ENCODE measurements at places on chromosomes 11 and 22.

DNA sequence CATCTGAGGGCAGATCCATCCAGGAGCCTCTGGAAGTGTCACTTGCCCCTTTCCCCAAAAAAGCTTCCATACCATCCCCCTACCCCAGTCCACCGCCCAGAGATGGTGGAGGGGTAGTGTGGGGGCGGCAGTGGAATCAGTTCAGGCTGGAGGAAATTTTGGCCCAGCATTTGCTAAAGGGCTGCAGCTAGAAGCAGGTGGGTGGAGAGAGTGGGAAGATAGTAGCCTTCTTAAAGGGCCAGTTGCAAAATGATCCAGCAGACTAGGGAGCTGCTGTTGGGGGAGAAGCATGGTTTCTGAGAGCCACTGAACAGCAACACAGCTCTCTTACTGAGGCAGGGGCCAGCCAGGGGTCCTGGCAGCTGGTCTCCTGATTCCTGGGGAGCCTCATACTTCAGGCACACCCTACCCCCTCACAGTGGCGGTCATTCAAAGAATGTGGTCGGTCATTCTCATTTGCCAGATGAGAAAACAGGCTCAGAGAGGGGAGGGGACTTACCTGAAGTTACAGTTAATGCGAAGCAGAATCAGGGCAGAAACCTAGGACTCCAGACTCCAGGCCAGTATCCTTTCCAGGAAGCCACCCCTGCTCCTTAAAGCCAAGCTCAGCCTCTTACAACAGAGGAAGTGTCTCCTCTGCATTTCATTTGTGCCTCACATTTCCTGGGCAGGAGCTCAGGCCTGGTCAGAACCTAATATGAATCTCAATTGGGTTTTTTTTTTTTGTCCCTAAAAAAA, 5.4 kb downstream of the SEC14L2 start:
- DNase-seq = no peak

DNA sequence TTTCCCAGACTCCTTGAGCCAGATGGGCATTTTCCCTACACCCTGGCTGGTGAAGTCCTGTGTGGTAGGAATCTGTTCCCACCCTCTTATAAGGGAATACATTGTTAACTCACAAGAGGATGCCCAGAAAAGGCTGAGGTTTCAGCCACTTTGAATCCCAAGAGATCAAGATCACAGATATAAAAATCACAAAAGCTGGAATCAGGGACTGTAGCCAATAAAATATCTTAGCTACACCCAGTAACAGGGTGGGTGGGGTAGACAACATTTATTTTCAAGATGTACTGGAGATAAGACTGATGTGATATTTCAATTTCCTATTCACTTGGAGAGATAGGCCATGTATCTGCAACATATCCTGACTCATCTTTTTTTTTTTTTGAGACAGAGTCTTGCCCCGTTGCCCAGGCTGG, 50.3 kb downstream of the COPB1 start:
- no peak for DNase-seq

DNA sequence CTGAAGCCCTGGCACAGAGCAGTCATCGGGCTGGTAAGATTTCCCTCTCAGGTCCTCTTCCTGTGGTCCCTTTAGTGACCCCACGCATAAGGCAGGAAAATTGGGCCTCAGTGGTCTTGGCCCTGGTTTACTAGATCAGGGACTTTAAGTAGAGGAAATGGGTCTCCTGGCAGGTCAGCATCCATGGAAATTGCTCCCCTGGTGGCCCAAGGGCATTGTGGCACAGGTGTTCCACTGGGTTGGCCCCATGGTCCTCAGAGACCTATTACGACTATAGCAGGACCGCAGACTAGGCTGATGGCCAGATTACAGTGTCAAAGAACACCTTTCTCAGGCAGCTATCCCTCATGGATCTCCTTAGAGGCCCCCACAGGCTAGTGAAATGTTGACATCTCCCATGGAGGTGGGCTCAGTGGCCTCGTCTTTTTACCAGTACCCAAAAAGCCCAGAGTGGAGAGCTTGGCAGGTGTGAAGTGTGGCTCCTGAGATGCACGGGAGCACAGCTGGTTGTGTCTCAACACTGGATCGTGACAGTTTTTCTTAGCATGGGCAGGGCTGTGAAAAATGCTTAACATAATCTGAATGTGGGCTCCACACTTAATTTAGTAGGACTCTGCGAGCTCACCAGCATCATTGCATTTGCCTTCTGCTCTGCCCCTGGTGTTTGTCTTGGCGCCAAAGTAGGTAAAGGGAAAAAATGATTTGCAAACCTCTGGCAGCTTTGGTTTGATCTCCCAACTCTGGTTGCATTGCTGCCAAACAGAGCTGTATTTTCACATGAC, 74.2 kb downstream of the ZBTB16 start:
- no peak for DNase-seq

DNA sequence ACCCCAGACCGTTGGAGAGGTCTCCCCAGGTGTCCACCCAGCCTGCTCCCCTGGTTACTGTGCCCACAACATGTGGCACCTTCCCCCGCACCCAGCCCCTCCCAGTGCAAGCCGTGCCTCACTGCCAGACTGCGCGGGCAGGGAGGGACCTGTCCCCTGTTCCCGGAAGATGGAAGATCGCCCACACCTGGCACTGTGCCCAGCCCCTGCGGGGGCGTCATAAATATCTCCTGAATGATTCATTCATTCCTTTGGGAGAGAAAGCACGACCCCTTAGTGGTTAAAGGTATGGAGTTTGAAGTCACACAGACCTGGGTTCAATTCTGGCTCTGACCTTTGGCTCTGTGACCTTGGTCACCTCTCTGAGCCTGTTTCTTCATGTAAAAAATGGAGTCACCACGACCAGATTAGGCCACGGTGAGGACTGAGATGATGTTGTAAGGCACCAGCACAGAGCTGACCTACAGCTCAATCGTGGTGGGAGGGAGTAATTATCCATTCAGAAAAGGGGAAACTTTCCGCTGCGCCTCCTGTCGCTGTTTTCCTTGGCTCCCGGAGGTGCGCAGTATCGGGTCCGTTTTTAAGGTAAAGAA, 497 bp upstream of the SYT12 start:
- peak; percentile 36 for DNase-seq

- DNase-seq = no peak
Measured at GRCh38 chr11:40797981-40798380, 661.5 kb downstream of the LRRC4C start.

GRCh38 chr11:113952070-113952469, 22.8 kb upstream of the HTR3A start:
- no peak for DNase-seq

- no peak for DNase-seq
Measured at GRCh38 chr22:32967386-32968101, 90.6 kb downstream of the SYN3 start.

DNA sequence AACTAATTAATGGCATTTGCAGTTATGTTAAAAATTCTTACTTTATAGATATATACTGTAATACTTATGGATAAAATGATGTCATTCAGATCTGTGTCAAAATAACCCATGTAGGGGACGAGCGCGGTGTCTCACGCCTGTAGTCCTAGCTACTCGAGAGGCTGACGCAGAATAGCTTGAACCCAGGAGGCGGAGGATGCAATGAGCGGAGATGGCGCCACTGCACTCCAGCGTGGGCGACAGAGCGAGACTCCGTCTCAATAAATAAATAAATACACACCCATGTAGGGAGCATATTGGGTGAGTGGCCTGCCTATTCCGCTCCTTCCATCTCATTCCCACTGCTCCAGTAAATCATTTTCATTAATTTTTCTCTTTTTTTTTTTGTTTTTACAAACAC, 7.1 kb downstream of the SNU13 start:
- no peak for DNase-seq

DNA sequence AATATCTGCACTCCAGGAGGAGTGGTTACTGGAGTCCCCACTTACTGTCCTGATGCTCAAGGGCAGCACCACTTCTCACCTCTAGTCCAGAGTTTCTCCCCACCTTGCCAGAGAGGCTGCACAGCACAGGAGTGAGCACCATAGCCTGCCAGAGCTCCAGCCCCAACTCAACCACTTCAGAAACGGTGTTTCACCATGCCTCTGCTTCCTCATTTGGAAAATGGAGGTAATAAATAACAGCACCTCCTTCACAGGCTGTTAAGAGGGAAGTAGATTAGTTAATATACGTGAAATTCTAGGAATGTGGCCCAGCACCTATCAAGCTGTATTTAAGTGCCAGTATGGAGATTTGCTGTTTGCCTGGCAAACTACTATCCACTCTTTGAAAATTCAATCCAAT, 63.0 kb downstream of the GALNT18 start:
- DNase-seq = no peak

- DNase-seq = no peak
Measured at GRCh38 chr11:15635521-15635920, 520.8 kb downstream of the INSC start.

GRCh38 chr11:117959438-117960149, 26.6 kb upstream of the IL10RA start:
- DNase-seq = no peak

DNA sequence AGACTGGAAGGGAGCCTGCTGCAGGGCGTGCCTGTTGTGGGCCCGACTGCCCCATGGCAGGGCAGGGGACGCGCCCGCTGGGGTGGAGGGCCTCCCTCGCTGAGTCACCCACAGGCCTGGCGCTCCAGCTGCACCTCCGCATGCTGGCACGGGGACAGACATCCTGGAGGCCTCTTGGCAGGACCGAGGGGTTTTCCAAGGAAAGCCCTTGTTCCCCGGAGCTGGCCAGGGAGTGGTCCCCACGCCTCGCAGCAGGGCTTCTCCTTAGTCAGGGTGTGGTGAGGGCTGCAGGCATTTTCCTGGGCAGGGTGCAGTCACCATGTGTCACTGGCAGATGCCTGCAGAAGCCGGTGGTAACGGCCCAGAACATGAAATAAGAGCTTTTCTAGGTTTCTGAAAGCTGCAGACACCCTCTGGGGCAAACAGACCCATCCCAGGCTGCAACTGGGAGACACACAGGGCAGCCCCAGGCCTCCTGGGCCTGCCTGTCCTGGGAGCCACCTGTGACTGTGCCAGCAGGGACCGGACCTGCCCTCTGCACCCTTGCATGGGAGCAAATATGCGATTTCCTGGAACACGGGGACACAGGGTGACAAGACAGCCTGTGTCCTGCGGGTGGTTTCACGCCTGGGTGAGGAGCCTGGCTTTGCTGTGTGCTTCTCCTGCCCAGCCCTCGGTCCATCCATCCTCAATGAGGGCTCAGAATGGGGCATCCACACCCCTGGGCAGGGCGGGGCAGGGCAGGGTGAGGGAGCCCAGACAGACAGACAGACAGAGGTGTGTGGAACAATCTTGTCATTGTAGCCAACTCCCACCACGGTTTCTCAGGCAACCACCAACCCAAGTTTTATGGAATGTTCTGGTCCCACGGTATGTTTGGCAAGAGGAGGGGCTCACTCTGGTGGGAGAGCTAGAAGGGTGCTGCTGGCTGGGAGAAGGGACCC, 43.2 kb upstream of the FADD start:
- peak; percentile 28 for DNase-seq

DNA sequence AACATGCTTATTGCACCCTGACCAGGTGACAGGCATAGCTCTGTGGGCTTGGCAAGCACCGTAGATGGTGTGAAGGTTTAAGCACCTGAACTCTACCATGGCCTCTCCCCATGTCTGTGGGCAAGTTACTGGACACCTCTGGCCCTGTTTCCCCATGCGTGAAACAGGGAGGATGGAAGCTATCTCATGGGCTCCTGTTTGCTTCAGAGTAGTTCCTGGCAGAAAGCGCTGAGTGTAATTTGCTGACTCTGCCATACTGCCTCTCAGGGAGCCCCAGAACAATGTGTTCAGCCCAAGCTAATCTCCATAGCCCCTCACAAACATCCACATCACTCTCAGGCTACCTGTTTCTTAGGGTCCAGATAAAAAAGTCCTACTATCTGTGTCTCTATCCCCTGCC, 2.4 kb downstream of the CBX6 start:
- DNase-seq = no peak

DNA sequence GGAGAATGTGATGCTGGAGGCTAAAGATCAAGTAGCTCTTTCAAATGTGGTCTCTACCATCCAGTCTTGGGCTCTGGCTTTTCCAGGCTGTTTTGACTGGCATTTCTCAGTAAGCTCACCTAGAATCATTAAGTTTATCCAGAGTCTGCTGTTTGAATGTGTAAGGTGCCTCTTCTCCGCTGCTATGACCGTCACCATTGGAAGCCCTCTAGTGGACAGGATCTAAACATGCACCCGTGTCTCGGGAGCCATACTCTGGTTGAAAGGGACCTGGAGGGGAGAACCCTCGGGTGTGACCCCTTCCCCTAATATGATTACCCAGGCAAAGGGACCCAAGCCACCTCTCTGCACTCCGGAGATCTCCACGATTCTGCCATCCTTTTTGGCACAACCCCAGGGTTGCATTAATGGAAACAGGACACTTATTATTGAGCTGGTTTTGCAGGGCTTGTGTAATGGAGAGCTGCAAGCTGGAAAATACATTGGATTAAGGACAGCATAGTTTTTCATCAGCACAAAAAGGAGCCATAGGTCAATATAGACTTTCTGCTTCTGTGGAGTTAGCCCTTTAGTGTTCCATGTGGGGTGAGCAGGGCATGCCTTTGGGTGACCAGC, 191.0 kb upstream of the LARGE1 start:
- DNase-seq = peak; percentile 45

GRCh38 chr11:13134886-13135285, 125.8 kb downstream of the RASSF10 start:
- DNase-seq = no peak

DNA sequence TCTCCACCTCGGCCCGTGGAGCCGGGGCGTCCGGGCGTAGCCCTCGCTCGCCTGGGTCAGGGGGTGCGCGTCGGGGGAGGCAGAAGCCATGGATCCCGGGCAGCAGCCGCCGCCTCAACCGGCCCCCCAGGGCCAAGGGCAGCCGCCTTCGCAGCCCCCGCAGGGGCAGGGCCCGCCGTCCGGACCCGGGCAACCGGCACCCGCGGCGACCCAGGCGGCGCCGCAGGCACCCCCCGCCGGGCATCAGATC, 439 bp downstream of the YAP1 start:
- no peak for DNase-seq

GRCh38 chr22:33829546-33830280, 90.6 kb downstream of the LARGE1 start:
- no peak for DNase-seq

- DNase-seq = no peak
Measured at GRCh38 chr11:56624661-56625110, 10.0 kb upstream of the OR5M1 start.

DNA sequence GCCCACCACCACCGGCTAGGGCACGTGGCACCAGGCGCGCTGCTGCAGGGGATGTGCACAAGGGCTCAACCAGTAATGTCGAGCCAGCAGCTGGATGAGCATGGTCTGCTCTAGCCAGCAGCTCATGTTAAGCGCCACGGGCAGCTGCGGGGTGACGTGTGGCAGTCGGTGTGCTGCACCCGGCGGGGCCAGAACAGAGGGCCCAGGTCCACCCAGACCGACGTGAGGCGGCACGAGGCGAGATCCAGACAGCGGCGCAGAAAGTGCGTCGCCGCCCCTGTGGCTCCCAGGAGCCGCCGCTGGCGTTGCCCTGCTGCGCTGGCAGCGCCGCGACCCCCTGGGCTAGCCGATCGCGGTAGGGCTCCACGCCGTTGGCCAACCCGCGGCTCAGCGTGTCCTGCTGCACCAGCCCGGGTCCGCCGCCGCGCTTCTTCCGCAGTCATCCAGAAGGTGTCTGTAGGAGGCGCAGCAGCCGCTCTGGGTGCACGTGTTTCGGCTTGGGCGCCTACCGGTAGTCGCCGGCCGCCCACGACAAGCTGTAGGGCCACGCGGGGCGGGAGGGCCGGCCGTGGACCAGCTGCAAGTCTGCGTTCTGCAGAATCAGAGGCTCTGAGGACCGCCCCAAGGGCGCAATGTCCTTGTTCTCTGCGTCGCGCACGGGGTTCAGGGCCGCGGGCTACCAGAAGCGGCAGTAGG, 4.6 kb upstream of the GALR3 start:
- DNase-seq = peak; percentile 86

GRCh38 chr22:23033116-23033905, 37.0 kb upstream of the GNAZ start:
- no peak for DNase-seq

- no peak for DNase-seq
Measured at GRCh38 chr22:38031491-38031890, 25.7 kb upstream of the PICK1 start.
